Activated CD8-positive, alpha-beta T cell treated with anti-CD3 and anti-CD28 coated beads, Interleukin-2, amount 10 ng/mL, durations not matched to agents 7 days and 5 days (primary cell): ENCODE measurements at places on chromosomes 5 and 9. TPM values are rescaled to one million over a fixed set of nuclear protein-coding genes. Genes with fewer than 3 reads are reported as not detected.
A peak's percentile ranks its signal among the peaks of the same experiment; 100 is the strongest.

TMEM171 gene
- not detected for total RNA-seq

TAF1L gene
- total RNA-seq: 0.05 TPM

DNA sequence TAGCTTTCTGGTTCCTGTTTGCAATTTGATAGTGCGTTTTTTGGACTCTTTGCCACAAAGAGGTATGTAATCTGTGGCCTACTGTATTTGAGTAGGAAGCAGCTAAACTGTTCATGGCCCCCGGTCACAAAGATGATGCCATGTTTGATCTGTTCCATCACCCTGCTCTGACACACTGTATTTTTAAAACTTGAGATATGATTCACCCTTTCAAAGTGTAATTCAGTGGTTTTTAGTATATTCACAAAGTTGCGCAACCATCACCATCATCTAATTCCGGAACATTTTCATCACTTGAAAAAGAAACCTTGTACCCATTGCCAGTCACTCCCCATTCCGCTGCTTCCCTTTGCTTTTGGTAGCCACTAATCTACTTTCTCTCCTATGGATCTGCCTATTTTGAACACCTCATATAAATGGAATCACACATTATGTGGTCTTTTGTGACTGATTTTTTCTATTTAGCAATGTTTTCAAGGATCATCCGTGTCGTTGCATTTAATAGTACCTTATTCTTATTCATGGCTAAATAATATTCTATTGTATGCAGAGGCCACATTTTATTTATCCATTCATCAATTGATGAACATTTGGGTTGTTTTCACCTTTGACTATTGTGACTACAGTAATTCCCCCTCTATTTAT lies 141.6 kb downstream of the NR3C1 start:
- no peak for DNase-seq

- peak; percentile 33 for DNase-seq
These were observed 560 bp downstream of the SCAI start for GRCh38 chr9:125142560-125143376.

MARVELD2 gene
- 0.18 TPM for total RNA-seq

GRCh38 chr9:96363175-96363967 lies 20.1 kb downstream of the SLC35D2 start:
- DNase-seq: no peak

GRCh38 chr5:63495225-63495624 lies 467.0 kb downstream of the HTR1A start:
- no peak for DNase-seq

TNPO1 gene
- total RNA-seq: 75.9 TPM

GRCh38 chr5:150511578-150512367 lies 3.8 kb downstream of the NDST1 start:
- no peak for DNase-seq

DNA sequence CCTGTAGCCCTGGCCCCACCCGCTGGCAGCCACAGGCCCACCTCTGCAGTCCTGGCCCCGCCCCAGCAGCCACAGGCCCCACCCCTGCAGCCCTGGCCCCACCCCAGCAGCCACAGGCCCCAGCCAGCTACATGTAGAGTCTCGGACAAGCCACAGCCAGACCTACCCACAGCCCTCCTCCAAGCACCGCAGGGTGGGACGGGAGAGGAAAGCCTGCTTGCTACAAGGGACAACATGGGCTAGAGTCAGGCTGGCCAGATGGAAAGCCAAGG lies 49.5 kb upstream of the SARDH start:
- peak; percentile 27 for DNase-seq
